Endodermal cell (in vitro differentiated cells): ENCODE measurements at places on chromosomes 13 and 19. TPM values are rescaled to one million over a fixed set of nuclear protein-coding genes. Genes with fewer than 3 reads are reported as not detected.
A peak's percentile ranks its signal among the peaks of the same experiment; 100 is the strongest.

- no peak for DNase-seq
These were observed 58.9 kb upstream of the GJB6 start for GRCh38 chr13:20291037-20291436.

GRCh38 chr19:16366433-16367260 is 42.0 kb downstream of the KLF2 start:
- no peak for DNase-seq

DNA sequence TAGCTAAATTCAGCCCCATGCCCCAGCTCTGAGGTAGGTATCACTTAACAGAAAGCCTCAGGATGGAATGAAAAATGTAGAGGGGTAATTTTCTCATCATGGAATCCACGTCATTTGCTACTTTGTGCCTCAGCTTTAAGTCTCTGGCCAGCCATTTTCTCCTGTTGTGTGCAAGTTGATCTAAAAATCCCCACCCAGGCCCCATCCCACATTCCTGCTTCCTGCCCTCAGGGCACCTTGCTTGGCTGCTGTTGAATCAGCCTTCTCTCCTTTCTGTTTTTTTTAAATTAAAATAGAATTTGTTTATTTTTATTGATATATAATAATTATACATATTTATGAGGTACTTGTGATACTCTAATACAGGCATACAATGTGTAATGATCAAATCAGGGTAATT is 179.9 kb upstream of the TSHZ3 start:
- DNase-seq: no peak

- no peak for DNase-seq
These were observed 21.4 kb upstream of the MICU2 start for GRCh38 chr13:21625366-21625765.

GRCh38 chr13:44972956-44973581 is 16.2 kb downstream of the NUFIP1 start:
- DNase-seq: no peak

- no peak for DNase-seq
These were observed 47.2 kb upstream of the ZNF737 start for GRCh38 chr19:20612711-20613316.

- no peak for DNase-seq
These were observed 12.7 kb upstream of the ZNF43 start for GRCh38 chr19:21848706-21849105.

DNA sequence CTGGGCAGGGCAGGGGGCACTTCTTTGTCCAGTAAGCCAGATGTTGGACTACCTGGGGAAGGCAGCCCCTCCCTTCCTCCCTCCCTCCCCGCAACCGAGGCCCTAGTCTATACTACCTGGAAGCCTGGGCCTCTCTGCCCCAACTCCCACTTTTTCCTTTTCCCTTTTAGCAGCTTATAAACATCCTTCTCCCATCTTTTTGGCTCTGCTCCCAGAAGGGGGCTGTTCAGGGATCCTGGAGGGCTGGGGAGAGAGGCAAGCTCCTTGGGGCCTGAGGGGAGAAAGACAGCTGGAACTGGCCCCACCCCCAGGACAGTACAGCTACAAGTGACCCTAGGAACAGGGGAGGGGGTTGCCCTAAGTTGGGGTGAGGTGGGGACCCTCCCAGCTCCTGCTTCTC is 44.9 kb downstream of the LYL1 start:
- no peak for DNase-seq

- DNase-seq: no peak
These were observed 340.6 kb downstream of the TEX29 start for GRCh38 chr13:111661052-111661451.

DNA sequence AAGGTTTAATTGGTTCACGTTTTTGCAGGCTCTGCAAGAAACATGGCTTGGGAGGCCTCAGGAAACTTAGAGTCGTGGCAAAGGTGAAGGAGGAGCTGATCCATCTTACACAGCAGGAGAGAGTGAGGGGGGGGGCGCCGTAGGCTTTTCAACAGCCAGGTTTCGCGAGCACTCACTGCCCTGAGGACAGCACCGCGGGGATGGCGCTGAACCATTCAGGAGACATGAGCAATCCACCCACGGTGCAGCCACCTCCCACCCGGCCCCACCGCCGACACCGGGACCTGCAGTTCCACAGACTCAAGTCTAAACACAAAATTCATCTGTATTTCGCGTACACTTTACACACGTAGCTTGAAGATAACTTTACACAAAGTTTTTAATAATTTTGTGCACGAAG is 73.6 kb downstream of the KDM4B start:
- peak; percentile 82 for DNase-seq

GRCh38 chr19:28949535-28949934 is 263.4 kb downstream of the UQCRFS1 start:
- peak; percentile 66 for DNase-seq

DNA sequence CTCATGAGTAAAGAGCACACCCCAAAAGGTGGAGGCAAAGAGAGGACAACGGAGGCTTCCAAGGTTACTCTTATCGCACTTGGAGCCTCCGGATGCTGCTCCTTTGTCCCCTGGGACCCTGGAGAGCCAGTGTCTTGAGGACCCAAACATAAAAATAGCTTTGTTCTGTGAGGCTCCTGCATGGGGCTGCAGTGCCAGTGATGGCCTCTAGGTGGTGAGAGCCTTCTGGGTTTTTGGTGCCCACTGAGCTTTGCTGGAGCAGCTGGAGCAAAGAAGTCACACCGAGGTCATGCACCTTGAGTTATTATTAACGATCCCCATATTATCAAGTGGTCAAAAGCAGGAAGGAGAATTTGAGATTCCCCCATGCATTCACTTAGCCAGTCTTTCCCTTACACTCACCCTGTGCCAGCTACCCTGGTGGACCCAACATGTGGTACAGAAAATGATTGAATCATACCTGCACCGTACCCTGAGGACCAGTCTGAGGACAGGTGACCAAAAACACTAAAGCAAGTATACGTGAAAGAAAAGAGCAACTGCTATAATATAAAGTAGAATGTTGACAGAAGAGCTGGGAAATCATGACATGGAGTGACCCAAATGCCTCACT is 41.5 kb downstream of the ZNF682 start:
- DNase-seq: peak; percentile 89

- no peak for DNase-seq
These were observed 80.7 kb upstream of the WASF3 start for GRCh38 chr13:26476782-26477142.

- DNase-seq: no peak
These were observed 44.0 kb downstream of the NFIX start for GRCh38 chr19:13039211-13039789.

- DNase-seq: no peak
These were observed 41.5 kb downstream of the WDFY2 start for GRCh38 chr13:51625555-51626345.

DNA sequence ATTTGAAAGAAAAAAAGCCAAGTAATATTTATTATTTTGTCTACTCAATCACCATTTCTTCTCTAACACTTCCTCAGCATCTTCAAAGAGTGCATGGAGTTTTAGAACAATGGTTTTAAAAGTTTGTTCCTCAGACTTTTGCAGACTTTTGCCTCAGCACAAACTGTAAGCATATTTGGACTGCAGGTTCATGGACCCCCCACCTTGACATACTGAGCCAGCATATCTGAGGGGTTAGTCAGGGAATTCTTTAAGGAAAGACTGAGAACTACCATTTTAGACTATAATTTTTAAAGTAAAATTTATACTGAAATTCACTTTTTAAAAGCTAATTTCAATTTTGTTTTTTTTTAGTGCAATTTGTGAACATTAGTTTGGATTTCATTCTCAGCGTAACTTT is 1676.8 kb upstream of the PCDH20 start:
- no peak for DNase-seq

DNA sequence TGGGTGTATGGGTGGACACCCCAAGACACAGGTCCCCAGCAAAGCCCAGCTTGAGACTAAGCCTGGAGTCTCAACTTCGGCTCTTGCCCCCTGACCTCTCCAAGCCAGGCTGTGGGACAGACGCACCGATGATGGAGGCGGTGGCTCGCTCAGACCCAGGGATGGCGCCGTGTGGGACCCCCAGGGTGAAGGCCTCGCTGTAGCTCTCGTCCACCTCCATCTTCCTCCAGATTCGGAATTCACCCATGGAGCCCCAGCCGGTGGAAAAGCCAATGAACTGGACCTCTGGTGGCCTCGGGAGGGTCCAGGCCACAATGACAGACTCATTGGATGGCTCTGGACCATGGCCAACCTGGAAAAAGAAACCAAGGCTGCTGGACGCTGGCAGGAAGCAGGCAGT is 39.1 kb downstream of the F2RL3 start:
- no peak for DNase-seq

- no peak for DNase-seq
These were observed 16.4 kb upstream of the UPF3A start for GRCh38 chr13:114264886-114265611.

- no peak for DNase-seq
These were observed 12.5 kb downstream of the PBX4 start for GRCh38 chr19:19606021-19606420.

DNA sequence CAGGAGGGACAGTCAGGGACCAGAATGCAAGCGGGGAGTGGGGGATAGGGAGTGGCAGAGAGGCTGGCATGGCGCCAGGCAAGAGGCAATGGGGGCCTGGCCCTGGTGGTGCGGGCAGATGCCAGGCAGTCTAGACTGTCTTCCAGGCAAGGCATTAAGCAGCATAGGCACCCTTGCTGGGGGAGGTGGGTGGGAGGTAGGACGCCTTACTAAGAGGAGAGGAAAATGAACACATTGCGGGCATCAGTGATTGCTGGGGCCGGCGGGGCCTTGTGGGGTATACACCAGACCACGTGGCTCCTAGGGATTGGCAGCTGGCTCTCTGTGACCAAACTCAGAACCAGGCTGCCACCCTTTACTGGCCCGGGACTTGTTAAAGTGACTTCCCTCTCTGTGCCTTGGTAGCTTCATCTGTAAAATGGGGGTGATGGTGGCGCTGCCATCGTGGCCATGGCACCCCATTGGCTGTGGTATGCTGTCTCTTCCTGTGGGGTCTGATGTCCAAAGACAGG is 46.0 kb downstream of the DNM2 start:
- DNase-seq: peak; percentile 23

GRCh38 chr13:20001366-20002190 is 43.1 kb downstream of the ZMYM2 start:
- no peak for DNase-seq

DNA sequence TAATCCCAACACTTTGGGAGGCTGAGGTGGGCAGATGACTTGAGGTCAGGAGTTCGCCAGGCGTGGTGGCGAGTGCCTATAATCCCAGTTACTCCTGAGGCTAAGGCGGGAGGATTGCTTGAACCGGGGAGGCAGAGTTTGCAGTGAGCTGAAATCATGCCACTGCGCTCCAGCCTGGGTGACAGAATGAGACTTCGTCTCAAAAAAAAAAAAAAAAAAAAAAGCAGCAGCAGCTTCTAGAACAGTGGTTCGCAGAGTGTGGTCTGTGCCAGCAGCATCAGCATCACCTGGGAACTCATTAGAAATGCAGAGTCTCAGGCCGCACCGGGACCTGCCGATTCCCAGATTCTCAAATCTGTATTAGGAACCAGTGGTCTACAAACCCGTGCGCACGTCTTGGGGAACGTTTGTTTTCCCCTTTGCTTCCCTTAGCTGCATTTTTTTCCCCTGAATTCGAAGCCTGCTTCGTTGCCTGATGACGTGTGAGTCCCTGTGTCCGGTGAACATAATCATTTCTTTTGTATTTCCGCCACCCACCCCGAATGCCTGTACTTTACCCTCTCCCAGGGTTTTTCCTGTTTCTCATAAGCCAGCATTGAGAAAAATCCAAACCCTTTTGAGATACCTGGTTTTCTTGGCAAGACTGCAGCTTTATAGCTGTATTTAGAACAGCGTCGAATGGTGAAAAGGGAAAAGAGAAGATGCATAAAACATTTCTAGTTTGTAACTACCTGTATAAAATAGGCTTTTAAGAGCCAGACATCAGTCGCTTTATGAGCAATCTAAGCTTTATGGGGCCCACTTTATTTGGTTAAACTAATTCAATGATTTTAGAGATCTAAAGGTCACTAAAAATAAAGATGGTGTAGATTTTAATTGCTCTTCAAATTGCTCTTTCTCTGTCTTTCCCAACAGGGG is 49.8 kb downstream of the BICRA start:
- DNase-seq: no peak

DNA sequence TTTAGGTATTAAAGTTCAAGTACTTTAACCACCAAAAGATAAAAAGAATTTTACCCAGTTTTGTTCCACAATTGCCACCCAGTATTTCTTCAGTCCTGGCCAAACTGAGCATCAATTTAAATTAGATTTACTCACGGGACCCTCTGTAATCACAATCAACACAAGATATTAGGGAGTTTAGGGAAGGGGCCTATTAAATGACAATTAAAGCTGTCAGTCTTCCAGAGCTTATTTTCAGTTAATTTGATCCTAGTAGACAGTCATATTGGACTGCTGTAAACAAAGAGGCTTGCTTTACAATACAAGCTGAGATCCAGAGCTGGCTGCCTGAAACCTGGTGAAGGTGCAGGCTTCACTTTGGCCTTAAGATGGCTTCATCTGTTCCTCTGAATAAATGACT is 321.2 kb upstream of the NBEA start:
- DNase-seq: no peak

The C19orf38 gene
- not detected in 3 replicates for total RNA-seq

The ATP4A gene
- total RNA-seq: 0.18 TPM in 1 of 2 replicates, not detected in the other

The RASAL3 gene
- not detected in 2 replicates for total RNA-seq

The ZSCAN1 gene
- 0.84 to 2.8 TPM (median 1.5 TPM) in 3 replicates for total RNA-seq

The RUBCNL gene
- total RNA-seq: 1.0 to 3.6 TPM (median 3.6 TPM) in 3 replicates

The MIA gene
- total RNA-seq: not detected in 3 replicates

The NAPSA gene
- total RNA-seq: 0.91 to 1.4 TPM (median 1.2 TPM) in 3 replicates

The KCNN4 gene
- 0.14 TPM in 1 of 2 replicates, not detected in the other for total RNA-seq

The PSG6 gene
- not detected in 3 replicates for total RNA-seq

The SSC5D gene
- 1.4 to 2.4 TPM (median 1.8 TPM) in 3 replicates for total RNA-seq

The ANGPTL8 gene
- not detected in 2 replicates for total RNA-seq

The NKG7 gene
- total RNA-seq: not detected in 2 replicates

The IRGC gene
- not detected in 2 replicates for total RNA-seq

The ZNF530 gene
- 5.6 and 7.0 TPM in 2 replicates for total RNA-seq

The SHISA7 gene
- total RNA-seq: 0.09 TPM in 1 of 3 replicates, not detected in the others

The NOVA2 gene
- 0.91 to 2.4 TPM (median 1.3 TPM) in 3 replicates for total RNA-seq
